ENCODE measurements at places on chromosomes 1 and 21. TPM values are rescaled to one million over a fixed set of nuclear protein-coding genes. Genes with fewer than 3 reads are reported as not detected.

OR14K1 gene
- 0.11 TPM for total RNA-seq

FAM72B gene
- total RNA-seq = 2.1 TPM

OR2T11 gene
- not detected for total RNA-seq

SPATA1 gene
- total RNA-seq = 1.2 TPM

FMOD gene
- total RNA-seq = 4.5 TPM

TEX38 gene
- not detected for total RNA-seq

MATN1 gene
- total RNA-seq = not detected

AMIGO1 gene
- total RNA-seq = 1.7 TPM

SERPINC1 gene
- total RNA-seq = 0.22 TPM

ZSWIM5 gene
- total RNA-seq = 10.1 TPM

SGIP1 gene
- 25.2 TPM for total RNA-seq

PKLR gene
- not detected for total RNA-seq

RNU1-4 gene
- under 0.01 TPM for total RNA-seq

CFHR2 gene
- total RNA-seq = not detected
